ENCODE measurements at places on chromosomes 5 and 9.

DNA sequence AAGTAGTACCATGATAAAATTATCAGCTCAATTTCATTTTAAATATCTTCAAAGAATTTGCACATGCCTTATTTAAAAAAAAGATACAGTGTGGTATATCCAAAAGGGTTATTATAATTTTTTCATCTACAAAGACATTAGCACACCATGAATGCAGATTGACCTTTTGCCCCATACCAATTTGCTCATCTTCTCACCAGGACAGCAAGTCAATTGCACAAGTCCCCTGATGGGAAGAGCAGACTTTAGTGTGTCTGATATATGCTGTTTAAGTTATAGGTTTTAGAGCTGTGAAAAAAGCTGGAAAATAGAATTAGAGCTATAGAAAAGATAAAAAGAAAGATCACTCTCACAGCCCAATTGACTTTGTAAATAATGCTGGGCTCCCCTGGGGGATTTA, 325.8 kb upstream of the CDH6 start:
- ATAC-seq = no peak

GRCh38 chr5:80686757-80687156, 32.0 kb upstream of the DHFR start:
- ATAC-seq = no peak

- ATAC-seq = no peak
Measured at GRCh38 chr9:4475301-4475700, 15.0 kb upstream of the SLC1A1 start.

DNA sequence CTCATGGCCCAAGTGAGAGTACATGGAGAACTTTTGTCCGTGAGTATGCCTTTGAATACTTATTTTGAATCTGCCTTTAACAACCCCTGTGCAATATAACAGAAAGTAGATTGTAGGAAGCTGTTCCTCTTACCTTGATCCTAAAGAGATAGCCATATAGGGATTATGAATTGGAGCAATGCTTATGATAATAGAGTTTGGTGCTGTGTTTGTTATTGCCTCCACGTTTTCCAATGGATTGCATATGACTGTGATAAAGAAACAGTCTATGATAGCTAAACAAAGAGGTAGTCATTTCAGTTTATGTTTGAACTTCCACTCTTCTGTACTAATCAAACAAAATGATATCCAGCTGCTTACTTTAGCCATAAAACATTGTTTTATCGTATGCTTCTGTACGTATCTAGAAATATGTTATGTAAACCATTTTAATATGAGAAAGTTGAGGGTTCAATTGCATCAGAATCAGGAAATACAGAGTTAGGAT, 199.6 kb upstream of the RGMB start:
- no peak for ATAC-seq

DNA sequence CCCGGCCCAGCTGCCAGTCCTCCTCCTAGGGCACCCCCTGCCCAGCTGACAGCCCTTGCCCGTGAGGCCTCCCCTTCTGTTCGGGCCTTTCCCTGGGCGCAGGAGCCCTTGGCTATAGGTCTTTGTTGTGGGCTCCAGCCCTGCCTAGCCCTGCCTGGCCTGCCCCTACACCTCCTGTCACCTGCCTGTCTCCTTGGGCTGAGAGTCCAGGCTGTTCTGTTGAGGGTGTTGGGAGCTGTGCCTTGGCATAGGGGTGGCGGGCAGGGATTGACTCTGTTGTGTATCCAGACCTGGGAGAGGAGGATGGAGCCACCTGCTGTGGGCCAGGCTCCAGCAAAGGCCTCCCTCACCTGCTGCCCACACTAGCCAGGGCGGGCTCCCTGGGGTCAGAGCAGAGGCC, 11.6 kb downstream of the FCN2 start:
- no peak for ATAC-seq

GRCh38 chr9:82147798-82148425, 159.3 kb downstream of the SPATA31D1 start:
- ATAC-seq = no peak

- no peak for ATAC-seq
Measured at GRCh38 chr5:150227606-150228273, 37.9 kb downstream of the SLC6A7 start.

- no peak for ATAC-seq
Measured at GRCh38 chr9:1202512-1203280, 152.5 kb downstream of the DMRT2 start.

- ATAC-seq = no peak
Measured at GRCh38 chr5:125046838-125047237, 300.4 kb upstream of the ZNF608 start.

GRCh38 chr9:113386571-113387393, 10.0 kb upstream of the HDHD3 start:
- ATAC-seq = no peak

GRCh38 chr9:81716409-81716808, 27.1 kb upstream of the TLE1 start:
- no peak for ATAC-seq

- ATAC-seq = no peak
Measured at GRCh38 chr9:107492381-107492970, 2.9 kb upstream of the KLF4 start.

- ATAC-seq = no peak
Measured at GRCh38 chr9:3177146-3177761, 333.4 kb upstream of the PUM3 start.

GRCh38 chr5:76445063-76445462, 42.0 kb downstream of the IQGAP2 start:
- ATAC-seq = no peak

DNA sequence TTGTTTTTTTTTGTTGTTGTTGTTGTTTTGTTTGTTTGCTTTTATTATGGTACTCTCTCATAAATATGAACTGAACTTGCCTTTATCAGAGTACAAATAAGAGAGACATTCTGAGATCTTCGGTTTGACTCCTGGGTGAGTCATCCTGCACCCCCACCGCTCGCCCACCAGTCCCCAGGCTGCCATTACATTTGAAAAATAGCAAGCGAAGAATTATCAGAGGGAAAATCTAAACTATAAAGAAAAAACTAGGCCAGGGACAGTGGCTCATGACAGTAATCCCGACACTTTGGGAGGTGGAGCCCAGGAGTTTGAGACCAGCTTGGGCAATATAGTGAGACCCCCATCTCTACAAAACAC, 122.1 kb upstream of the MAP3K1 start:
- ATAC-seq = no peak

DNA sequence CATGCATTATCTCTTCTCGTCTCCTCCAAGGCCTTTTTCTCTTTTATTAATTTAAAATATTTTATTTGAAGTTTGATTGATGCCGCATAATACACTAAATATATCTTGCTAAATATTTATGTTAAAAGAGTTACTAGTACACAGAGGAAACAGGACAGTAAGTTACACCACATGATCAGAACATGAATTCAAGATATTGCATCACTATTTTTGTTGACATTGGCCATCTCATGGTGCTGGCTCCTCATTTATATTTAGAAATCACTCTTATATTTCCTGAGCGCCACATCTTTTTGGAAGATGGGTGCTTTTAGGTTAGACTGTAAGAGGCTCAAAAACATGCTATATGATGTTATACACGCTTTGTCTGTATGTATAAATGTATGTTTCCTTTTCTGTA, 23.0 kb downstream of the SPEF2 start:
- ATAC-seq = no peak

- no peak for ATAC-seq
Measured at GRCh38 chr9:36341936-36342577, 58.0 kb downstream of the RNF38 start.

GRCh38 chr9:107292821-107293542, 9.9 kb downstream of the RAD23B start:
- no peak for ATAC-seq

DNA sequence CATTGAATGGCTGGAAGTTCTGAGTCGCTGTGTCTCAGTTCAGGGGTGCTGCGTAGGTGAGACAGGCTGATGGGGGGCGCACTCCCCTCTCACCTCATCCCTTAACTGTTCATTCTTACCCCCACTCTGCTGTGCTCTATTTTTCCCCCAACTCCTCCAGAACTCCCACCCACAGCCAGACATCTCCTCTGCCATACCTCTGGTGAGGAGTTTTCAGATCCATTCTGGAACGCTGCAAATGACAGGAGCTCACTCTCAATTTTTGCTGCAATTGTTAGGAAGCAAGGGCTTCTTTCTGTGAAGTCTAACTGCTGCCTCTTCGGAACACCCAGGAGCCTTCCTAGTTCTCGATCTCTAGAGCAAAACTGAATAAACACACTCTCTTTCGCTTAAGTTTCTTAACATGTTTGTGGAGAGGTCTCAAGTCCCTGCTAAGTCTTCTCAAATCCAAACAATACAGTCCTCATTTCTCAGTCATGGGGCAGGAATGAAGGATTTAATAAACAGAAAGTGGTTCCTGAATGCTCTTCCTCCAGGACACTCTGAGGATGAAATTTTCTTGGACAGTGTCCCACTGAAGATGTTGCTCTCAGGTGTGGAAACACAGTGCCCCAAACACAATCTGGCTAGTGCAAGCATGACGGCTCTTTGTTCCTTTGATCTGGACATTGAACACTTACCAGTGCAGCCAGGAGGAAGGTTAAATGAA, 387.7 kb downstream of the KDM4C start:
- ATAC-seq = no peak

GRCh38 chr5:171205375-171205774, 103.7 kb upstream of the TLX3 start:
- ATAC-seq = no peak

- ATAC-seq = no peak
Measured at GRCh38 chr5:36894954-36895353, 18.4 kb downstream of the NIPBL start.

- no peak for ATAC-seq
Measured at GRCh38 chr9:110143485-110143884, 64.5 kb downstream of the C9orf152 start.

DNA sequence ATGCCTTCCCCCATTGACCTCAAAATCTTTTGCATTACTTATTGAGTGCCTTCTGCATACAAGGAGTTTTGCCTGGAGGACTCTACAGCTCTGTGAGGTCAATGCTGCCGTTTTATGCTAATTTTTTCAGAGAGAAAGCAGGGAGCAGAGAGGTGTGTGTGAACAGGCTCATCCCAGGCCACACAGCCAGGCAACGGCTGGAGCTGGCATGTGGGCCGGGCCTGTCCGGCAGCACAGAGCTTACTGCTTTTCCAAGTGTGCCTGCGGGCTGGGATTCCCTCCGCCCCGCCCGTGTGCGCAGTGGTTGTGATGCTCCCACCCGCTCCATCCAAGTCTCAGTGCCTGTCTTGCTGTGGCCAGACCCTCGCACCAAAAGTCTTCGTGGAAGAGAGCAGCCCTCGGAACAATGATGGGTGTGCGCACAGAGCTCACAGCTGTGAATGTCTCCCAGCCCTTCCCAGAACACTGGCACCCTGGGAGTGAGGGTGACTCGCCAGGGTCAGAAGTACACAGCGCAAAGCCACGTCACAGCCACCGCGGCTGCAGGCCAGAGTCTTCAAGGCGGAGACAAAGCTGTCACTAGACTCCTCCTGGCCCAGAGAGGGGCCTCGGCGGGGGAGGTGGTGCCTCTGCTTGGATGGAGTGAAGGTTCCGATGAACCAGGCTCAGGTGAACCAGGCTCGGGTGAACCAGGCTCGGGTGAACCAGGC, 82.8 kb downstream of the COL5A1 start:
- peak; percentile 39 for ATAC-seq

- ATAC-seq = no peak
Measured at GRCh38 chr5:62581836-62582597, 3.4 kb downstream of the LRRC70 start.

DNA sequence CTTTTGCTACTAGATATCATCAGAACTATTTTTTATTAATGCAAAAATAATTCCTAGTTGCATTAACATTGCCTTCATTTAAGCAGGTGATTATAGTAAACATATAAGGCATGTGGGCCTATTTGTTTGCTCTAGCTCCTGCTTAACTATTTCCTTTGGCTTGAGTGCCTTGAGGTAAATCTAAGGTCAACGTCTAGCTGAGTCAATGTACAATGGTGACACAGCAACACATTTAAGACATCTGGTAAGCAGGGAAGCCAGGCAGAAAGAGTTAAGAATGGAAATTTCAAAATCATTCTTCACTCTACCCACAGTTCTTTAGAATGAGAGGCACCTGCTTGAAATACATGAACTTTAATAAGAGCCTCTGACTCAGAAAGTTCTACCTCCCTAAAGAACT, 111.9 kb upstream of the FST start:
- ATAC-seq = no peak

- ATAC-seq = no peak
Measured at GRCh38 chr9:84592918-84593317, 76.6 kb upstream of the NTRK2 start.

DNA sequence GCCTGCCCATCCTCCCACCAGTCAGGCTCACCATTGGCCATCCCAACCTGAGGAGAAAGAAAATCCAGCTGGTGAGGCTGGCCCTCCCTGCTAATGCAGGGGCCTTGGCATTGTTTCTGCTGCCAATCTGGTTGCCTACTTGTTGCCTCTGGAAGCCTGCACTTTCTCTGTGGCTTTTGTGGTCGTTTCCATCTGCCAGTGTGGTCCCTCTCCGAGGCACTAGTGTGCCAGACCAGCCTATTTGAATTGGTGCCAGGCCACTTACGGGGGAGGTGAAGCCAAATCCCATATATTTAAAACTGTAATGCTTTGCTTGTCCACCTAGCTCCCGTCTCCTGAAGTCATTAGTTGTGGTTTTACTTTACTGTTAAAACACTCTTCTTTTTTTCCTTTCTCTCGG, 213.4 kb upstream of the ADAMTSL1 start:
- ATAC-seq = no peak

GRCh38 chr5:1542781-1543180, 19.0 kb upstream of the LPCAT1 start:
- peak; percentile 86 for ATAC-seq

DNA sequence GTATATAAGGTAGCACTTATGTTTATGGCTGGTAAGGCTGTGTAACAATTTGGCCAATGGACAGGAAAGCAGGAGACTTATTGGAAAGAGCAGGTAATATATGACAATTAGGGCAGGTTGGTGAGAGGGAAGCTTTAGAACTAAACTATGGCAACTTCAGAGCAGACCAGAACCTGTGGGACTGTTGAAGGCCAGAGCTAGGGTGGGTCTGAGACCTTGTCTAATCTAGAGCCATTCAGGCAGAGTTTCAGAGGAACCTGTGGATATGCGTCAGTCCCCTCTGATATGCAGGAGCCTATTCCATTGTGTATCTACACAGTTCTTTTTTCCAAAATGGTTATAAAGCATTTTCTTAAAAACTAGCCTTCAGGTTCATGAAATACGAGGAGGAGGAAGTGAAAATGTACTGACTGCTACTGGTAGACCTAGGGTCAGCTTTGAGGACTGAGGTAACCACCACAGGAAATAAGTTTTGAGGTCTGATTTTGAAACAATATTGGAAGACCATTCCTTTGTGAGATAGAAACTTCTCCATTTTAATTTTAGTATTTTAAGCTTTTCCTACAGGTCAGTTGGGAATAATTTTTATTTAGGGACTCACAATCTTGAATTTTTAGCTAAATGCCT, 37.6 kb downstream of the ELL2 start:
- no peak for ATAC-seq

Measured in gastroesophageal sphincter (tissue), 4 donors.